ENCODE measurements at places on chromosomes 6 and 20.
A peak's percentile ranks its signal among the peaks of the same experiment; 100 is the strongest.

- no peak for DNase-seq
These were observed 256.9 kb upstream of the SASH1 start for GRCh38 chr6:148085631-148086331.

GRCh38 chr20:4012589-4012988 lies 2.8 kb downstream of the RNF24 start:
- DNase-seq, result no peak

DNA sequence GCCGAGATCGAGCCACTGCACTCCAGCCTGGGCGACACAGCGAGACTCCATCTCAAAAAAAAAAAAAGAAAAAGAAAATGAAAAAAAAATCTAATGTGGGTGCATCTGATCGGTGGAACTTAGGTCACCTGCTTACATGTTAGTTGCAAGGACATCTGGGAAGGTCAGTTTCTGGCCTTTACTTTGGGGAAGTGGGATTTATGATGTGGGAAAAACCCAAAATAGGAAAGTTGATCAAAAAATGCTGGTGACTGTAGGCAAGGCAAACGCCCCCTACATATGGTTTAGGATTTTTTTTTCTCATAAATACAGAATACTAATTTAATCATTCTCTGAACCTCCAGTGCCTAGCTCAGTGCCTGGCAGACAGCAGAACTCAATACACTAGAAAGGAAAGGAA lies 69.2 kb upstream of the PIM1 start:
- no peak for DNase-seq

DNA sequence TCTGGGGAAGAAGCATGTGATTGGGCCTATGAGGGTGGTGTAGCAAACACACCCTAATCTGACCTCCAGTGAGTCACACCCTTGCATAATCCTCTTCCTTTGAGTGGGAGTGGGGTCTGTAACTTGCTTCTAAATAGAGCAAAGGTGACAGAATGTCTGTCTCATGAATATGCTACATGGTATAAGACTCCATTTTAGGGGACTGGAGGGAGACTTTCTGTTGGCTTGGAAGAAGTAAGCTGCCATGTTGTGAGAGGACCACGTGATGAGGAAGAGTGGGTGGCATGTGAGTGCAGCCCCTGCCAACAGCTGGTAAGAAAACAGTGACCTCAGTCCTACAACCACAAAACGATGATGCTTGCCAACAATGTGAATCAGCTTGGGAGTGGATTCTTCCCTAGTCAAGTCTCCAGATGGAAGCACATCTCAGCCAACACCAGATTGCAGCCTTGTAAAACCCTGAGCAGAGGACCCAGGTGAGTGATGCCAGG lies 3.7 kb downstream of the AK9 start:
- DNase-seq, result no peak

DNA sequence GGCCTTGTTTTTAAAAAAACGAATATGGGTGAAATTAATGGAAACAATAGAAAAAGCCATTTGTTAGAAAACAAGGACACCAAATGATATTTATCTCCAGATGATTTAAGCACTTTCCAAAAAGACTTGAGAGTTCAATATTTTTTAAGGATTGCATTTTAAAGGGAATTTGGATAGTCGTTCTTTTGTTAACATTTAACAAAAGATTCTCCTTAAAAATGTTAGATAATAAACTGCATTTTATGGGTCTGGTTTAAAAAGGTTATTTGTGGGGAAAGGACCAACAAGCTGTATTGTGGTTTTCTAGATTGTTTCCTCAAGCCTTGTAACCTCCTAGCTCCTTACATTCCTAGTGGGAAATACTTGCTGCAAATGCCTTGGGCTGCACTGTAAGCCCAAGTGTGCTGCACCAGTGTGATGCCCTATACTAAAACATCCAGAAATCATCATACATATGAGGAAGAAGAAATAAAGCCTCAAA lies 1.5 kb upstream of the PHIP start:
- DNase-seq, result no peak

DNA sequence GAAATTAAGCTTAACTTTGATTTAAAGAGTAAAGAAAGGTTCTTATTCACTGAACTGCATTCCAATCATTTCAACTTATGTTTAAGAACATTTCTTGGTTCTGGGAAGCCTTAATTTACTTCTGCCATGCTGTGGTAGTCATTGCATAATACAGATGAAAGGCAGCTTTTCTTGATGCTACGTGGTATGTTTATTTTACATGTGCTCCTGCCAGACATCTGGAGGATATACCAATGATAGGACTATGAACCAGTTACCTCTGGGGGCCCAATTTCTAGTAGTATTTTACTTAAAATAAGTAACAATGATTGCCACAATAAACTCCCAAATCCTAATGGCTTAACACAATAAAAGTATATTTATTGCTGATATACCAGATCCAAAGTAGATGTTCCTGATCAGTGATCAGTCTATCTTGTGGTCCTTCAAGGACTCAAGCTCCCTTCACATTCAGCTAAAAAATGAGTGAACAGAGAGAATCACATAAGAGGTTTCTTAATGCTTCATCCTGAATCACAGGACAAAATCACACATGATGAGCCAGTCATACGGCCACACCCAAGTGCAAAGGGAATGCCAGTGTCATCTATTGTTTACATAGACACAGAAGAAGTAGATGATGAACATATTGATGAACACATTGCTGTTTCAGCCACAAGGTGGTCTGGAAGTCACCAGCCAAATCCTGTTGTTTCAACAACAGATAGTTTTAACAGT lies 56.5 kb upstream of the CCN2 start:
- no peak for DNase-seq

- no peak for DNase-seq
These were observed 272.2 kb upstream of the THEMIS start for GRCh38 chr6:128172752-128173682.

DNA sequence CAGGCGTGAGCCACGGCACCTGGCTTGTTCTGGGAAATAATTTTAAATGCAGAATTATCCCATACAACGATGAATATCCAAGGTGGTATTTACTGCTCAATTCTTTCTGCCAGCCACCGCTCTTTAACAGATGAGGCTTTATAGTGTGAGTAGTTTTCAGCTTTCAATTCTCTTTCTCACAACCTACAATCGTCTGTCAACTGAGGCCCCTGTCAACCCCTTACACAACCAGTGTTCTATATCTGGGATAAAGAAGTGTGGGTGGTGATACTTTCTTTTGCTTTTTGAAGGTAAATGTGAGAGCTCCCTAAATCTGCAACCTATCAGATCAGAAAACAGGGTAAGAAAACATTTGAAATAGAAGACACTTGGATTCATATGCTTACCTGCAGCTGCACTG lies 22.5 kb downstream of the STAU1 start:
- DNase-seq, result no peak

DNA sequence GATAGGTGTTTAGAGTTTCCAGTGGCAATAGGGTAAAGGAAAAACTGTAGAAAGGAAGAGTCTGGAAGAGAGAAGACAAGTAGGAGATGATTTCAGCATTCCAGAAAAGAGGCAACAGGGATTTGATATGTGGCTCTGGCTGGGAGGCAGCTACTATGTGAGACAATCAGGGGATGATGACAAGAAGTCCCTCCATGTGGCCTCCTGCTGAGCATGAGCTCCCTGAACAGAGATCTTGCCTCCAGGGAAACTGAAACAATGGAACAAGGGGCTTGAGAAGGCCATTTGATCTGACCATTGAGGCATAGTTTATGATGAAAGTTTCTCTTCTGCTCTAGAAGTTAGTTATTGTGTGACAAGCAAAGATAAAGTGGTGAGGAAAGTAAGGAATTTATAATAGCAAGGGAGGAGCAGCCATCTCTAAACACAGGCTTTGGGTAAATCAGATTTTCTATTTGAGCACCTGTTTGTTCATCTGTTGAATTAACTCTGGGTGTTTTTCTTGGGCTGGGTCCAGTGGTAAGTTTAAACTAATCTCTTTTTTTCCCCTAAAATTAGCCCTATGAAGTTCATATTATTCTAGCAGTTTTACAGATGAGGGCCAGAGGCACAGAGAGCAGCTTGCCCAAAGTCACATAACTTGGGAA lies 3.0 kb upstream of the GPX5 start:
- no peak for DNase-seq

- peak; percentile 45 for DNase-seq
These were observed 193.1 kb downstream of the DOK5 start for GRCh38 chr20:54668271-54669039.

DNA sequence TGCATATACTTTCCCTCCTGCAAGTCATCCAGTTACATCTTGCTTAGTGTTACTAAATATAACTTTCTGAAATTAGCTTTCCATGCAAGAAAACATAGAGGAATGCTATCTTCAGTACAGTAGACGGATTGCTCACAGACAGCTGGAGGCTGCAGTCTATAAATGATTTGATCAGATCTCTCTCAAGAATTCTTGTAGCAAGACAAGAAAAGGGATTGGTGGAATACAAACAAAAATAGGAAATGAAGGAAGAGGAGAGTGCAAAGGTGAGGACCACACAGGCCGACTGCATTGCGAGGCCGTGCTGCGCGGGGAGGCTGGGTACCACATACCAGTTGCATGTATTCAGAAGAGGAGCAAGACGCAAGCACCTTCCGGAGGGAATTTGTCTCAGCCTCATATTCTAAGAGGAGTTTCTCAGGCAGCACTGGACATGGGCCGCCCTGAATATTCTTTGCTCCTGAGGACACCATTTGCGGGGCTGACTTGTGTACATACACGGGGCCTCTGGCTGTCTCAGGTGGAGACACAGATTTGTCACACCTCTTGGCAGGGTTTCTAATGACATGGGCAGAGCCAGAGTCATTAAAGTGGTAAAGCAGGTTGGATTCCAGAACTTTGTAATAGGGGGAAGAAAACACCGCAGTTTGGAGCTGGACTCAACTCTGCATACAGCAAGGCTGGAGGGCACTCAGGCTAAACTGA lies 22.7 kb upstream of the KIF25 start:
- DNase-seq, result no peak

DNA sequence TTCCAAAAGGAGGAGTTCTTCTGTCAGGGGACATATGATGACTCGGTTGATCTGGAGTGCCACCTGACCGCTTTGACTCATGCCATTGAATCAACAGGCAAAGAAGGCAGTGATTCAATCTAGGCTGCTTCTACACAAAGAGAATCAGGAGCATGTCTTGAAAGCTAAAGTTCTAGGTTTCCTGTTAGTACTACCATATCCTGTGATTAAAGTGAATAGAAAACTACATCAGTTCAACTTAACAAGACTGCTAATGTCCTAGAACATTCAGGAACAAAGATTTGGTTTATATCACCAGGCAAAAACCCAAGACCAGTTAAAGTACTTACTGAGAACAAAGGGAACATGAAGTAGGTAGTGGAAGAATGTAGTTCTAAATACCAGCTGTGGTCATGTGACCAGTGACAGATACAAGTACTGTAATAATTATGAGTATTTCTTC lies 216.8 kb upstream of the SGK1 start:
- no peak for DNase-seq

DNA sequence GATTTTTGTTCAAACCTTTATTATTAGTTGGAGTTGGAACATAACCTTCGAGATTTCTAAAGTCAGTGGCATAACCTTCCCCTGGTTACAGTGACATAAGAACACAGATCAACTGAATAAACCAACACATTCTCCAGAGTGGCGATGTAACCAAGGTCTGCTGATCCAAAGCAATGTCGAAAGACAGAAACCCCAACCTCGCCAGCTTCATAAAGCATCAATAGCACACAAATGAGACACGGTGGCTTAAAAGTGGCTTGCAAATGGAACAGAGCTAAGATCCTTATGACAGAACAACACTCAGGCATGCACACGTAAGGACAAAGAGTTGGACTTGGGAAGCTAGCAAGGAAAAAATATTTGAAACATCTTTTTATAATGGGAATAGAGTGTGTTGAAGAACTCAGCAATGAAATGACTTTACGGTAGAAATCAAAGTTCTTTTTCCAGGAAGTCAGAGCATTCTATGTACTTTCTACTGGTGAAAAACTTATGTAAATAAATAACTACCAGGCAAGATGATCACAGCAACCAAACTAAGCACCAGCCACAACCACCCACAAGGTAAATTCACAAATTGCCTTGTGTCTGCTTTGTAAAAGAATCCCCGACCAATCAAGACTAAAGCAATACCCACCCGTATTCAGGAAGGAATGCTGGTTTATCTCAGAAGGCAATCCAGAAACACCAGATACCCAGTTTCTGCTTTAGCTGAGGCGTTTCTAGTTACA lies 61.0 kb upstream of the NHSL1 start:
- no peak for DNase-seq

GRCh38 chr6:73004861-73005260 lies 220.4 kb downstream of the KHDC1L start:
- DNase-seq, result no peak

DNA sequence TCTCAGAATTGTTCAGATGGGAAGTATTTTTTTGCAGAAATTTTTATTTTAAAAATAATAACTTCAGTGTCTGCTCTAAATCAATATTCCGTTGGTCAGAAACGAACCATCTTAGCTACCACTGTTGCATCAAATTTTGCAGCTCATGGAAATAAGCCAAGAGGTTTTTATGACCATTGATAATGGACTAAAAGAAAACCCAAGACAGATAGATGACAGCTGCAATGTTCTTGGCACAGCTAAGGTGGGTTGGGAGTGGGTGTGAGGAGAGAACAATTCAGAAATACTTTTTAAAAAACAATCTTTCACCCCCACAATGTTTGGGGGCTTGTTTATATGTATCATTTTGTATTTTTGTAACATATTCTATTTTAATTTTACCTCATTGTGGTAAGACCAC lies 121.1 kb downstream of the PDE7B start:
- DNase-seq, result no peak

GRCh38 chr6:129281168-129281796 lies 398.3 kb downstream of the LAMA2 start:
- peak; percentile 31 for DNase-seq

DNA sequence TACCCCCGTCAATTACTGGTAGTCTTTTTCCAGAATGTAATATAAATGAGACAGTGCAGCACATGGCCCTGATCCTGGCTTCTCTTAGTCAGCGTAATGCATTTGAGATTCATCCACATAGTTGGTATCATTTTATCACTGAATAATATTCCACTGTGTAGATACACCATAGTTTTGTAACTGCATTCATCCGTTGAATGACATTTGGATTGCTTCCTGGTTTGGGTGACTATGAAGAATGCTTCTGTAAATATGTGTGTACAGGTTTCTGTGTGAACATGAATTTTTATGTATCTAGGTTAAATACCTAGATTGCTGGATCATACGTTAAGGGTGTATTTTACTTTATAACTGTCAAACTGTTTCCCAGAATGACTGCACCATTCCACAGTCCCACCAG lies 62.6 kb upstream of the STMND1 start:
- no peak for DNase-seq

DNA sequence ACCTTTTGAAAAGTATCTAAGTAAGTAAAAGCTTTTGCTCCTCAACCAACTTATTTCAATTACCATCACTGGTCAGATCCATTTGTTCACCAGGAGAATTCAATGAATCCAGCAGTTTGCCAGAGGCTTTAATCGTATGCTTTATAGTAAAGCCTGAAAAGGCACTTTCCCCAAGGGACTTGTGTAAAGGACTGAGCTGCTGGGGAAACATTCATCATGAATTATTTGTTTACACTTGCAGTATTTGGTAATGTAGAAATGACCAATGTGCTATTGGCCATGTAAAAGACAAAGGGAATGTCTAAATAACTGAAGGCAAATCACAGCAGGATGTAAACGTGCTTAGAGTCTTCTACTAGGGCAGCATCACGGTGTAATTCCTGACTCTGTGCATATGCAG lies 471.4 kb downstream of the ADGRB3 start:
- DNase-seq, result no peak

All from D341Med (cell line).